ENCODE measurements at places on chromosomes 11 and 22.

GRCh38 chr22:32024796-32025195 lies 18.3 kb upstream of the SLC5A1 start:
- no peak for DNase-seq

DNA sequence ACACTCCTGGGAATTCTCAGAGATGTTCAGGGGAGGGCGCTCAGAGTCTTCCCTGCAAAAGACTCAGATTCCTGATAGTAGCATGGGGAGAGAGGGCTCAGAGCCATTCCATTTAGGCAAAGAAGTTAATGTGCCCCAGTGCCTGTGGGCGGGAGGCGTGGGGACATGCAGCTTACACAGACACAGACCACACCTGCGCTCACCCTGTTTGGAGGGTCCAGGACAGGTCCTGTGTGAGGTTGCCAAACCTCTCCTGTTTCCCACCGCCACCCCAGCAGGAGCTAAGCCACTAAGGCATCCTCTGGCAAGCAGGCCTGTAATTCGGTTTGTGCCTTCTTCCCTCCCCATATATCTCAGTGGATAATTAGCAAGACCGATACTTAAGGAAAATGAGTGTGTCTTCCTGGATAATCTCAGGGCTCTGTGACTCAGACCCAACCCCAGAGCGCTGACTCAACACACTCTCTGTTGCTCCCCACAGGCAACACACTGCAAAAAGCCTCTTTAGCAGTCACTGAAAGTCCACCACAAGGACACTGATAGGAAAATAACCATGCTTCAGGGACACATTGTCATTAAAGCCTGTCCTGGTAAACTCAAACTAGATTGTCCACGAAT lies 118.9 kb upstream of the LMO1 start:
- no peak for DNase-seq

GRCh38 chr22:31102441-31103081 lies 4.8 kb downstream of the SELENOM start:
- DNase-seq = no peak

DNA sequence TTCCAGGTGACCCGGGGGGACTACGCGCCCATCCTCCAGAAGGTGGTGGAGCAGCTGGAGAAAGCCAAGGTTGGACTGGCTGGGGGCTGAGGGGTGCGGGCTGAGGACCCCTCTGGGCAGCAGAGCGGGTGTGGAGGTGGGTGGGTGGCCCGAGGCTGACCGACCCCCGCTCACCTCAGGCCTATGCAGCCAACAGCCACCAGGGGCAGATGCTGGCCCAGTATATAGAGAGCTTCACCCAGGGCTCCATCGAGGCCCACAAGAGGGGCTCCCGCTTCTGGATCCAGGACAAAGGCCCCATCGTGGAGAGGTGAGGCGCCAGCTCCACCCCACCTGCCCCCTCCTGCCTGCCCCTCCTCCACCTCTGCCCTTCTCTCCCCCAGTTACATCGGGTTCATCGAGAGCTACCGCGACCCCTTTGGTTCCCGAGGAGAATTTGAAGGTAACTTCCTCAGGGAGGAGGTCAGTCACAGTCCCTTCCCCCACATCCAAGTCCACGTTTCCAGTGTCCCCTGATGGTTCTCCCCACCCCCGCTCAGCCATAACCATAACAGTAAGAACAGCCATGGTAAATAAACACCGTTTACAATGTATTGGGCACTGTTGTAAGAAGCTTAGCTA lies 11.2 kb downstream of the DPP3 start:
- no peak for DNase-seq

DNA sequence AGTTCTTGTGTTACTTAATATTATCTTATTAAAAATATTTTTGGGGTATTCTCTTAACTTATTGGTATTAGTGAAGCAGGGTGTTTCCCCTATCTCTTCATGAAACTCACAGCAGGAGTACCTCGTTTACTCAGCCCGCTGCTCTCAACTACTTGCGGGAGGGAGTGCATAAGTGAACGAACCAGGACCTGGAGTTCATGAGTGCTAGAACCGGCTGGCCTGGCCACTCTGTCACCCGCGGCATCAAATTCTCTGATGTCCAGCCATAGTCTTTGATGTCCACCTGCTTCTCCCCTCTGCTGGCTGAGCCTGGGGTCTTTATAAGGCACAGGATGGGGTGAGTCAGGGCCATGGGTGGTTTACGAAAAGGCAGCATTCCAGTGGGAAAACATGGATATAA lies 216.7 kb upstream of the ANO5 start:
- DNase-seq = no peak
